NCI-H2029 treated with DMSO at 0.1 percent for 48 hours (cell line): ENCODE measurements at places on chromosomes 6 and 20.

- no peak for DNase-seq
These were observed 48.1 kb upstream of the GCLC start for GRCh38 chr6:53593001-53593488.

DNA sequence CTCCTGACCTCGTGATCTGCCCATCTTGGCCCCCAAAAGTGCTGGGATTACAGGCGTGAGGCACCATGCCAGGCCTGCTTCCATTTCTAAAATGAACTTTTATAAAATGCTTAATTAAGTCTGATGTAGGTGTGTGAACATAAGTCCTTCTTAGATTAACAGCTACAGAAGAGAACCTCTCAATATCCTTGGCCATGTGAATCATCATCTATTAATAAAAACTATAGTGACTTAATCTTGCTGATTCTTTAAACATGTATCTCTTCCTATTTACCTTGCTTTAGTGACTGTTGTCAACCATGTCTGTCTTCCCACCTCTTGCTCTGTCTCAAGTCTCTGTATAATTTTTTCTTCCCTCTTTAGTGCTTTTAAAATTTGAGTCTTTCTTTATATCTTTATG lies 127.1 kb downstream of the JARID2 start:
- no peak for DNase-seq

GRCh38 chr6:65064844-65065243 lies 642.2 kb downstream of the EYS start:
- DNase-seq: no peak

GRCh38 chr6:36625158-36625919 lies 31.2 kb downstream of the SRSF3 start:
- peak; percentile 91 for DNase-seq

GRCh38 chr20:32967961-32968457 lies 36.2 kb downstream of the SUN5 start:
- no peak for DNase-seq
